ENCODE measurements at places on chromosomes 16 and 17.

DNA sequence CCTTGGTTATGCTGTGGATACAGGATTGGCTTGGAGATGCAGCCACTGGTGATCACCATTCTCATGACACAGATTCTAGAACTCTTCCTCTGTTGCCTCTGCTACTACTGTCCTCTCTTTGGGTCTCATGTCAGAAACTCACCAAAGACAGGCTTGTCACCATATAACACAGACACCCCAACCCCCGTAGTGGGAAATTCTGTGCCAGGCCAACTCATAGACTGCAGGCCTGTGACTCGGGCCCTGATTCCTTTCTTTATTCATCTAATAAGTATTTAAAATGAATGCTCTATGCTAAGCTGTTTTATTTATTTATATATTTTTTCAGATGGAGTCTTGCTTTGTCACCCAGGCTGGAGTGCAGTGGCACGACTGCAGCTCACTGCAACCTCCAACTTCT lies 9.5 kb downstream of the CYB5D2 start:
- no peak for DNase-seq

DNA sequence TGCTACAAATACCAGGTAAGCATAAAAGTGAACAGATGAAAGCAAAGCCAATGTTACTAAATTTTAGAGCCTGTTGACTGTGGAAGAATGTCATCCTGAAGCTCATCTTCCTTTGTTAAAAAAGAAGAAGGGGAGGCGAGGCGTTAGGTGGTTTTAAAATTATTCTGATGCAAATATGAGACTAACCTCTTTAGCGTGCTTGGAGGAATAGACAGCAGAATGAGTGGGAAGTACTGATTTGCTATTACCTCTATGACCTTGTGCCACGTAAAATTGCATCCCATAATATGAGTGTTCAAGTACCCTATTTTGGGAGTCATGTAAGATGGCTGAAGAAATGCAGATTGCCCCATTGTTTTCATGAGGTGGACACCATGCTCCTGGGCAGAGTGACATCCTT lies 95.7 kb downstream of the ELAC2 start:
- DNase-seq, result no peak

GRCh38 chr17:65553009-65553645 lies 8.3 kb downstream of the AXIN2 start:
- DNase-seq, result no peak

GRCh38 chr16:19691161-19691711 lies 26.8 kb downstream of the KNOP1 start:
- no peak for DNase-seq

DNA sequence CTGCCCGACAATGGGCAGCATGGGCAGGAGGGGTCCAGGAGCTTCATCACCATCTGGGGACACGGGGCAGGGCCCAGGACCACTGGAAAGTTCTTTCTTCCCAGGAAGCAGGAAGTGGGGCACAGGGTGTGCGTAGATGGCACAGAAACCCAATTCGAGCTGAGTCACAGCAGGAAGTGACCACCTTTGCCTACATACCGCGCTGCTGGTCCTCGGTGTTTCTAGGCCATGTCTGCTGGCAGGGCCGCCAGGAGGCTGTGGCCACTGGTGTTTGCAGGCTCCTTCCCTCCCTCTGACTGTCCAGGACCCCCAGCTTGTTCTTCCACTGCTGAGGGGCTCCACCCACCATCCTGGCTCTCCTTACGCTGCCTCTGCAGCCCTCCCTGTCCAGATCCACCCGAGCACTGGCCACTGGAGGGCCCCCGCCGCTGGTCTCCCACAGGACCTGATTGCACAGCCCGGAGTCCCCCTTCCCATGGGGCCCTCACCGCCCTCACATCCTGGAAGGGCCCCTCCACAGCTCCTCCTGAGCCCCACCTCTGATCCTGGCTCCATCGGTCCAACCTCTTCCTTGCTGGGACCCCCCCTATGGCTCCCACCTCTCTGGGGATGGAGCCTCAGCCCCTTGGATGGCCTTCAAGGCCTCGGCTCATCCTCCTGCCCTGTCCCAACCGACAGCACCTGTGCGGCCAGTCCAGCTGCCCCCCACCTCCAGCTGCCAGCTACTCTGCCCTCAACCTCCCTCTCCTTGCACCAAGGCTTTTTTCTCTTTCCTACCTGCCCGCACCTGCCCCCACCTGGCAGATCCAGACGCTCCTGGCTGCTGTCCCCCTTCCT lies 14.5 kb upstream of the RASD1 start:
- no peak for DNase-seq

- DNase-seq, result no peak
Measured at GRCh38 chr17:6523330-6523729, 33.0 kb downstream of the PITPNM3 start.

DNA sequence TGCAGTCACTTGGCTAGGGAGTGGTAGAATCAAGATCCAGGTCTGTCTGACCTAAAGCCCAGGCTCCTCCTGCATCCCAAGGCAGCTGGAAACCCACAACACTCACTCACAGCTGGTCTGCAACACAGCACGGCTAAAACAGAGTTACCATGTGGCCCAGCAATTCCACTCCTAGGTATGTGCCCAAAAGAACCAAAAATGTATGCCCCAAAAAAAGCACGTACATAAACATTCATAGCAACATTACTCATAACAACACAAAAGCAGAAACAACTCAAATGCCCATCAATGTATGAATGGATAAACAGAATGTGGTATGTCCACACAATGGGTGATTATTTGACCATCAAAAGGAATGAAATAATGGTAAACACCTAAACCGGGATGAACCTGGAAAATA lies 8.9 kb downstream of the TVP23A start:
- DNase-seq, result no peak

DNA sequence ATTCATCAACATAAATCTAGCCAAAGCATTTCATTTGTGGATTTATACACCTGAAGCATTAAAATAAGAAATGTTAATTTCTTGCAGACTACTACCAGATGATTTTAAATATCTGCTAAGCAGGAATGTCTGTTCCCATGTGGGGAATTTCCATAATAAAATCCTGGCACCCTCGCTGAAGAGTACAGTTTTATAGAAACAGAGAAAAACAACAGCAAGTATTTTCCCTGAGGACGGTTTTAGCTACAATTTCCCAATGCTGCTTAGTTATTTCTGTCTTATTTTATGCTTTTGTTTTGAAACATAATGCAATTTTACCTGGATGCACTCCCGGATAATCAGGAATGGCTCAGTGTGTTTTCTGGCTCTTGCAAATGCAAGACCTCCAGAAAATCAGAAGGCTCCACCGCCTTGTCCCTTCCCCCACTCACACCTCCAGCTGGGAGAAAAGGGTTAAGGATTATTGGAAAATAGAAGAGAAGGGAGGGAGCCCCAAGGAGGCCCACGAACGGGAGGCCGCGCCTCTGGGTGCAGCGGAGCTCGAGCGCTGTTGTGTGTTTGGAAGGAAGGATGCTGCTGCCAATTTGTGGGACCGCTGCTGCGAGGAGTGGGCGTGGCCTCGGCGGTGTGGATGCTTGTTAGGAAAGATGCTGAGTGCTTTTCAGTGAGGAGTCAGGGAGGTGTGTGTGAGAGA lies at the start of gene CNTNAP4:
TSS of gene CNTNAP4 (plus strand) at position 657 of the 694 bp plus-strand sequence. CDS start 262 bp downstream, outside the sequence.
- DNase-seq, result no peak

GRCh38 chr16:9817586-9817985 lies 364.6 kb downstream of the GRIN2A start:
- no peak for DNase-seq

DNA sequence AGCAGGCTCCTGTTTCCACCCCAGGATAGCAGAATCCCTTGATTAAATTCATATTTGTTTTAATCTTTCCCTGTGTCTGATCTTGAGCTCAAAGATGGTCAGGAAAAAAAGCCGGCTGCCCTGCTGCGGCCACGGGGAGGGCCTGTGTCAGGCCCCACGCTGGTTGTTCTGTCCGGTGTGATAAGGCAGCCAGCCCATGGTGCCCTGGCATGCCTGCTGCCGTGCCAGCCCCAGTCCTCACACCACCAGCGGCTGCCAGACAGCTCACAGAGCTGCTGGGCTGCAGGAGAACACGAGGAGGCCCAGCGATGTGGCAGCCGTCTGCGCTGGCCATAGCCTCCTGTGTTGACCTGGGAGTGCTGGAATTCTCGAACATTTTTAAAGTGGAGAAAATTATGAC lies 34.7 kb upstream of the BRD7 start:
- DNase-seq, result no peak

GRCh38 chr17:8393470-8394231 lies 4.0 kb downstream of the RNF222 start:
- no peak for DNase-seq

DNA sequence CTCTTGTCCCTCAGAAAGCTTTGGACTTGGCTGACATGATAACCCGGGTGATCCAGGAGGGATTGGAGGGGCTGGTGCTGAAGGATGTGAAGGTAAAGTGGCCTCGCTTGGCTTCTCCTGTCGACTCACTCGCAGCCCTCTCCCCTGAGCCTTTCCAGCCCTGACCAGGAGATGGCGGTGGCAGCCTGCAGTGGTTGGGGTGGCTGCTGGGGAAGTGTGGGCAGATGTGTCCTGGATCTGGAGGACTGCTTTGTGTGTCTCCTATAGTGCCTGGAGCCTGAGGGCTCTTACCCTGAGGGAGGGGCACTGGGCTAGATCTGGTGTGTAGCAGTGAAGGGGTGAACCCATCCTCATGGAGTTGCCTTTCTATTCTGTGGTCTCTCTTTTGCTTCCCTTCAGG lies 17.9 kb downstream of the LIG3 start:
- DNase-seq, result no peak

DNA sequence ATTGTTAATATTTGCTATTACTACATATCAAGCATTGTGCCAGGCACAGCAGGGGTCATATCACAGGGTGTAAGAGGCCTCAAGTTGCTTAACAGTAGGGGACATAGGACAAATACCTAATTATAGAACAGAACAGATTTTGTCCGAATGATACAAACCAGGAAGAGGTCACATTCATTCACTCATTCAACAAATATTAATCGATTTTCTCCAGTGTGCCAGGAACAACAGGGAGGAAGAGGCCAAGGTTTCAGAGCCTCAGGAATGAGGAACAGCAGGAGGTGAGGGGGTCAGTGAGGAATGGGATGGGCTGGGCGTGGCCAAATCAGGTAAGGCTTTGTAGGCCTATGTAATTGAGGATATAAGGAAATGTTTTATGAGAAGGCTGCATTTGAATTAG lies 11.2 kb upstream of the CHST4 start:
- DNase-seq, result no peak

- DNase-seq, result no peak
Measured at GRCh38 chr17:82775001-82775823, 23.3 kb downstream of the TBCD start.

DNA sequence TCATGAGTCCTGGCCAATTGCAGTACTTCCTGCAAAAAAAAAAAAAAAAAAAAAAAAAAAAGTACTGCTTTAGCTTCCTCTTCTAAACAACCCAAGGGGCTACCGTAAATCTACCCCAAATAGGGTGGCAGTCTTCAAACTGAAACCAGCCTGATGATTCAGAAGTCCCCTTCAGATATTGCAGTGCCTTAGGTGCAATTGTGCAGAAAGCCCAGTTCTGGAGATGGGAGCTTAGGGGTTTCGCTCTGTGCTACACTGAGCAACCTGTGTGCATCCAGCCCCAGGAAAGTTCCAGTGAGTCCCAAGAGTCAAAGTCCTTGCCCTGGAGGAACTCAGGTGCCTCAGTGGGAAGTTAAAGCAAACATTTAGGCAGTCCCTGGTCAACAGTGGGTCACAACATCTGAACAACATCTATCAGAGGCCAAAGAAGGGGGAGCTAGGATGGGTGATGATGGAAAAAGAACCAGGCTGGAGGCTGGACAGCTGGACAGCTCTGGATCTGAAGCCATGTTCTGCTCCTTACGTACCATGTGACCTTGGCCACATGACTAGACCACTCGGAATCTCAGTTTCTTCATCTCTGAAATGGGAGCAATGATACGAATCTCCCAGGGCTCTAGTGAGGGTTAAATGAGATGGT lies 6.7 kb upstream of the CIITA start:
- no peak for DNase-seq

GRCh38 chr17:17788967-17789366 lies 47.8 kb downstream of the SREBF1 start:
- DNase-seq, result no peak

GRCh38 chr16:17027488-17028129 lies 443.2 kb downstream of the XYLT1 start:
- no peak for DNase-seq

- DNase-seq, result no peak
Measured at GRCh38 chr16:31476303-31477219, 4.6 kb downstream of the TGFB1I1 start.

DNA sequence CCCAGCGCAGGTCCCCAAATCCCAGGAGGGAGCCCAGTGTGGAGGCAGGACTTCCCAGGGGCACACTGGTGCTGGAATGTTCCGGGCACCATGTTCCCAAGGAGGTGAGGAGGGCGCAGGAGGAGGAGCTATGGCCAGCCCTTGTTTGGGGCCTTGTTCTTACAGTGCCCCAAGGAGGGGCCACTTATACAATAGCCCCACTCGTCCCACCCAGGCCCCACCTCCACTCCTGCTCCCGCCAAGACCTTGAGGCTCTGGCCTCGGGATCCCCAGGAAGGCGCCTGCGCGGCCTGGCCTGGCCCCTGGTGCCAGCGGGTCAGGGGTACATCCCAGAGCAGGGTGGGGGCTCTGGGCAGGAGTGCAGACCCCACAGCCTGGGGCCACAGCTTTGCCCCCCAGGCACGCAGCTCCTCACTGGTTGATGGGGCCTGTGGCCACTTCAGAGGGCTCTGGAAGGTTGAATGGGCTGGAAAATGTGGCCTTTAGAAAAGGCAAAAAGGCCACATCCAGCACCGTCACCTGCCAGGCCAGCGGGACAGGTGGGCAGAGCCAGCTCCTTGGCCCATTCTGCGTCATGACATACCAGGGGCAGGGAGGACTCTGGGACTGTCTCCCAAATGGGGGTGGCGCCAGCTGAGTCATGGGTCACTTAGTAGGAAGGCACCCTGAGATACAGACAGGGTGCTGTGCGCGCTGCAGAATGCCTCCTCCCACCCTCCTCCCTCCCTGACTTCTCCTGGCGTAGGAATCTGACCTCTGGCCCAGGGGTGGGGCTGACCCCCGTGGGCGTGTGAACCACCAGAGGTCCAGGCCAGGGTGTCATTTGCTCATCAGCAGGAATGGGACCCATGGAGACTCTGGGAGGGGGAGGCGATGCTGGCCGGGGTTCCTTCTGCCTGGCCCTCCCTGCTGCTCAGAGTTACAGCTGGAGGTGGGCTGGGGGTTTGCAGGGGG lies 32.3 kb upstream of the PVALEF start:
- no peak for DNase-seq

- DNase-seq, result no peak
Measured at GRCh38 chr17:28675980-28676379, 14.0 kb downstream of the SUPT6H start.

GRCh38 chr17:5580367-5580766 lies 3.9 kb downstream of the NLRP1 start:
- DNase-seq, result no peak

Measured in HS-27A (cell line).